ENCODE measurements at places on chromosomes 11 and 22.

DNA sequence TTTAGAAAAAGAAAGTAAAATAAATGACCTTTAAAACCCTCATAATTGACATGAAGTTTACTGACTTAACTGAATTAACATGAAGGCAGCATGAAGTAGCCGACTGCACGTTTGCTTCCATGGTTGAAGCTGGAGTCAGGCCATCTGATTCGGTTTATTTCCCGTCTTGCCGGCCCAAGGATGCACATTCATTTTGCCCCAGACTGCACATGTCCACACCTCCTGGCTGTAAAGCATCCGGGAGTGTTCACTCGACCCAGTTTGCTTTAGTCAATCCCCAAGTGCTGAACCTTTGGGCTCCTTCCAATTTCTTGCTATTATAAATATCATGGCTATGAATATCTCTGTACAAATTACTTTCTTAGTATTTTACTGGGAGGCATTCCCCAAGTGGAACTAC, 17.7 kb upstream of the TUB start:
- DNase-seq = peak; percentile 65
- peak overlapping the region; percentile 24 for H3K27ac ChIP-seq
- no peak overlapping the region for H3K4me3 ChIP-seq
- peaks cover 18% of the 10 kb centered on the region for H3K4me1 ChIP-seq
- H3K36me3 ChIP-seq = no peaks in the 10 kb centered on the region

- no peak for DNase-seq
- no peaks in the 10 kb centered on the region for H3K27me3 ChIP-seq
- H3K27ac ChIP-seq = peak overlapping the region; percentile 98
- peaks cover 30% of the 10 kb centered on the region for H3K4me1 ChIP-seq
- no peaks in the 10 kb centered on the region for H3K36me3 ChIP-seq
These were observed 2.1 kb downstream of the ARHGEF12 start for GRCh38 chr11:120338107-120338933.

GRCh38 chr11:125918140-125918840, 14.0 kb downstream of the DDX25 start:
- no peak for DNase-seq
- no peaks in the 10 kb centered on the region for H3K4me1 ChIP-seq
- no peak overlapping the region for H3K4me3 ChIP-seq
- H3K27me3 ChIP-seq = peaks cover 31% of the 10 kb centered on the region
- H3K27ac ChIP-seq = no peak overlapping the region
- H3K36me3 ChIP-seq = no peaks in the 10 kb centered on the region

GRCh38 chr11:72683782-72684200, 9.6 kb upstream of the PDE2A start:
- H3K27me3 ChIP-seq = no peaks in the 10 kb centered on the region
- no peaks in the 10 kb centered on the region for H3K4me1 ChIP-seq
- H3K4me3 ChIP-seq = no peak overlapping the region
- H3K27ac ChIP-seq = no peak overlapping the region
- peak; percentile 76 for DNase-seq
- peaks cover 43% of the 10 kb centered on the region for H3K36me3 ChIP-seq

DNA sequence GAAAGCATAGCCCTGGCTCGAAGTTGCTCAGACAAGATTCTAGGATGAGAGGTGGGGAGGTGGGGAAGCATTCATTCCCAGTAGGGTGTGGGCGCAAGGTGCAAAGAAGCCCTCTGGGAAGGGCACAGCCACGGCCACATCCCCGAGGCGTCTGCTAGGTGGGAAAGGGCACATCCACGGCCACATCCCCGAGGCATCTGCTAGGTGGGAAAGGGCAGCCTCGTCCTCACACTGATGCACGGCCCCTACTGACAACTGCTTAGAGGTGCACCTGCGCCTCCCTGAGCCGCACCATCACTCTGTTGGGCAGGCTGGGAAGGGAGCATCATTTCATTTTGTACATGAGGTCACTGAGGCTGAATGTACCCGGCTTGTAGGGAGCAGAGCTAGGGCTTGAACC, 94.6 kb upstream of the PITPNB start:
- no peak overlapping the region for H3K27ac ChIP-seq
- H3K36me3 ChIP-seq = no peaks in the 10 kb centered on the region
- no peak overlapping the region for H3K4me3 ChIP-seq
- peak; percentile 47 for DNase-seq
- no peaks in the 10 kb centered on the region for H3K27me3 ChIP-seq

DNA sequence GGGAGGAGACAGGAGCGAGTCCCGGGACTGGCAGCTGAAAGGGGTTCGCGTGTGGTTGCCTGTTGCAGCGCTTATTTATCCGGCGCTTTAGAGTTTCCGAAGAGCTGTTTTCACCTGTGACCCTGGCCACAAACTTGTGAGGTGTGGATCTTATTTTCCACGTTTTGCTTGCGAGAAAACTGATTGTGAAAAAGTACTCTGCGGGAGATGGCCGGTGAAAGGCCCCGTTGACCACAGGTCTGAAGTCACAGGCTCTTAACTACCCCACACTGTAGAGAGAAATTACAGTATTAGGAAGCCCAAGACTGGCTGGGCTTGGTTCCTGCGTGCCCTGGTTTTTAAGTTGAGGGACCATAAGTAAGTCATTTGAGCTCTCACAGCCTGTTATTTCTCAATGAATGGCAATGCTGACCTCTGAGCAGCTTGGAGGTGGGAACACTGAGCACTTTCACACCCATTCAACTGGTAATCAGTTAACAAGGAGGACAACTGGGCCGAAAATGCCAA, 379 bp upstream of the RAB38 start:
- H3K27me3 ChIP-seq = no peaks in the 10 kb centered on the region
- DNase-seq = no peak
- no peaks in the 10 kb centered on the region for H3K36me3 ChIP-seq
- peak overlapping the region; percentile 56 for H3K4me3 ChIP-seq

- no peaks in the 10 kb centered on the region for H3K36me3 ChIP-seq
- H3K27ac ChIP-seq = no peak overlapping the region
- no peaks in the 10 kb centered on the region for H3K4me1 ChIP-seq
- H3K4me3 ChIP-seq = no peak overlapping the region
These were observed 590.0 kb downstream of the METTL15 start for GRCh38 chr11:28697920-28698827.

DNA sequence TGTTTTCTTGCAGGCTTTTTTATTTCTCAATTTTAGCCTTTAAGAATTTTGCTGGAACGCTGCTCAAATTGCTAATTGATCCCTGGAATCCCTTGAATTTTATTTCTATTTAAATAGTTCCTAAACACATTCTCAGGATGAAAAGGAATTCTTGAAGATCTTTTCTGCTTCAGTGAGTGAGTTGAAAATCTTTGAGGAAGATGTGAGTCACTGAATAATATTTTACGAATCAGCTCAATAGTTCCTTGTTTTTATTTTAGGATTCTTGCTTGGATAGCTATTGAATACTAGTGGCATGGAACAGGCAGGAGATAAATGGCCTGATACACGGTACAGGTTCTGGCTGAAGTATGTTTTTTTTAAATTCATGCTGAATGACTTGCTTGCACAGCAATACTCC, 194.6 kb upstream of the CCDC90B start:
- no peak overlapping the region for H3K4me3 ChIP-seq
- H3K27ac ChIP-seq = no peak overlapping the region
- no peaks in the 10 kb centered on the region for H3K36me3 ChIP-seq
- no peaks in the 10 kb centered on the region for H3K4me1 ChIP-seq
- DNase-seq = no peak

- H3K27ac ChIP-seq = no peak overlapping the region
- H3K36me3 ChIP-seq = no peaks in the 10 kb centered on the region
- no peak overlapping the region for H3K4me3 ChIP-seq
- no peak for DNase-seq
- H3K4me1 ChIP-seq = no peaks in the 10 kb centered on the region
- no peaks in the 10 kb centered on the region for H3K27me3 ChIP-seq
These were observed 1.8 kb upstream of the GP1BB start for GRCh38 chr22:19721330-19722177.

GRCh38 chr22:42299586-42300258, 29.3 kb upstream of the TCF20 start:
- no peak overlapping the region for H3K4me3 ChIP-seq
- no peaks in the 10 kb centered on the region for H3K36me3 ChIP-seq
- no peaks in the 10 kb centered on the region for H3K27me3 ChIP-seq
- DNase-seq = peak; percentile 31
- H3K27ac ChIP-seq = no peak overlapping the region

DNA sequence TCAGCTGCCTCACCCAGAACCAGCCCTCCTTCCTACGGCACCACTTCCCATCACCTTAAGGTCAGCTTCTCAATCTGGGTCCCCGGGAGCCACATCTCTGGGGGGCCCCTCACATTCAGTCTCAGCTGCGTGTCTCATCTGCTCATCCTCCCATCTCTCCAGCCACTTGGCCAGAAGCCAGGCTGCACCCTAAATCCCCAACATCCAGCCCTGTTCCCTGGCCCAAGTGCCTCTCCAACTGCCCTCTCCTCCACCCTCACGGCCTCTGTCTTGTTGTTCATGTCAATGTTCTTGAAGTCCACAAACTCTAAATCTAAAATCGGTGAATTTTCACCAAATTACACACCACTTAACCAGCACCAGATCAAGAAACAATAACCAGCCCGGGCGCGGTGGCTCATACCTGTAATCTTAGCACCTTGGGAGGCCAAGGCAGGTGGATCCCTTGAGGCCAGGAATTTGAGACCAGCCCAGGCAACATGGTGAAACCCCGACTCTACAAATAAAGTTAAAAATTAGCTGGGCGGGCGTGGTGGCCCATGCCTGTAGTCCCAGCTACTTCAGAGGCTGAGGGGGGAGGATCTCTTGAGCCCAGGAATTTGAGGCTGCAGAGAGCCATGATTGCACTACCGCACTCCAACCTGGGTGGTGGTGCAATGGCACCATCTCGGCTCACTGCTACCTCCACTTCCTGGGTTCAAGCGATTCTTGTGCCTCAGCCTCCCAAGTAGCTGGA, 33.7 kb downstream of the A4GALT start:
- H3K4me3 ChIP-seq = no peak overlapping the region
- peak overlapping the region; percentile 89 for H3K27ac ChIP-seq
- peaks cover 11% of the 10 kb centered on the region for H3K36me3 ChIP-seq
- H3K4me1 ChIP-seq = peaks cover 97% of the 10 kb centered on the region

GRCh38 chr11:73321604-73322381, 13.7 kb downstream of the ARHGEF17 start:
- peak overlapping the region; percentile 5 for H3K4me3 ChIP-seq
- H3K4me1 ChIP-seq = peaks cover 93% of the 10 kb centered on the region
- no peaks in the 10 kb centered on the region for H3K27me3 ChIP-seq

DNA sequence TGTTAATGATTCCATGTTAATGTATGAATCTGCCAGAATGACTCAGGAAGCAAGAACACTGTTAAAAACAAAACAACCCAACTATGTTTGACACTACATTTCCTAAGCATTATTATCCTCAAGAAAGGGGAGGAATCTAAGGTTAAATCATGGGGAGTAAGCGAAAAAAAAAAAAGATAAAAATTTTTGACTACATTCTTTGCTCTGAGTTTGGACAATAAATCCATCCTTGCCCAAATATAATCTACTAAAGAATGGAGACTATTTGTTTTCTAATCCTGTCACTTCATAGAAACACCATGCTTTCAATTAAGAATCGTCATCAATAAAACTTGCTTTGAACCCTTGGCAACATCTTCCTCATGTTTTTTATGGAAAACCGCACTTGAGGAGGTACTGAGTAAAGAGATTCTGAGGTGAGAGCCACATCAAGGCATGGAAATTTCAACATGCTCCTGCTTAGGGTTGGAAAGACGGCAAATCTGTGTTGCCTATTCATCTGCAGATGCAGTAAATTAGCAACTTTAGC, 9.7 kb downstream of the MAML2 start:
- H3K27ac ChIP-seq = peak overlapping the region; percentile 47
- no peak overlapping the region for H3K4me3 ChIP-seq
- no peak for DNase-seq
- H3K4me1 ChIP-seq = peaks cover 90% of the 10 kb centered on the region
- no peaks in the 10 kb centered on the region for H3K27me3 ChIP-seq

- no peak overlapping the region for H3K4me3 ChIP-seq
- no peak for DNase-seq
- no peaks in the 10 kb centered on the region for H3K27me3 ChIP-seq
- peaks cover 88% of the 10 kb centered on the region for H3K36me3 ChIP-seq
- H3K4me1 ChIP-seq = no peaks in the 10 kb centered on the region
These were observed 38.6 kb upstream of the RPS13 start for GRCh38 chr11:17116117-17116516.

GRCh38 chr11:84590106-84590505, 1037.0 kb downstream of the DLG2 start:
- no peak for DNase-seq
- no peaks in the 10 kb centered on the region for H3K36me3 ChIP-seq
- H3K27ac ChIP-seq = no peak overlapping the region
- no peaks in the 10 kb centered on the region for H3K27me3 ChIP-seq
- no peak overlapping the region for H3K4me3 ChIP-seq

DNA sequence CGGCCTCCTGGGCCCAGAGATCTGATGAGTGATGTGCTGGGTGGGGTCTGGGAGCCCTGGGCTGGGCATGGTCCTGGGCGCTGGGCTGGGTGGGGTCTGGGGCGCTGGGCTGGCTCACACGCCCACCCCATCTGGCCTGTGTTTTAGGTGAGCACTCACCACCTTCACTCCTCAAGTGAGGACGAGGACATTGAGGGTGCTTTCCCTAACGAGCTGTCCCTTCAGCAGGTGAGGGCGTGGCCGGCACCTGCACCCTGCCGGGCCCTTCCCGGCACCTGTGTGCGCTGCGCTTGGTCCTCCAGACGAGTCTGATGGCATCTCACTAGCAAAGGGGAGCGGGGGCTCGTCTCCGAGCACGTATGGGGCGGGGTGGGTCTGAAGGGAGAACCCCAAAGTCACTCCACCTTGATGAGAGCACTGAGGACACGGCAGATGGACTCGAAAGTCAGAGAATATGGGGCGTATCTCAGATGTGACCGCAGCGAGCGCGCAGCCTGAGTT, 37.9 kb downstream of the SBF1 start:
- peaks cover 49% of the 10 kb centered on the region for H3K36me3 ChIP-seq
- no peaks in the 10 kb centered on the region for H3K27me3 ChIP-seq
- no peaks in the 10 kb centered on the region for H3K4me1 ChIP-seq
- no peak overlapping the region for H3K4me3 ChIP-seq
- no peak for DNase-seq

GRCh38 chr11:125929445-125930075, 16.3 kb upstream of the VSIG10L2 start:
- no peak for DNase-seq
- no peaks in the 10 kb centered on the region for H3K36me3 ChIP-seq
- no peak overlapping the region for H3K27ac ChIP-seq
- H3K27me3 ChIP-seq = no peaks in the 10 kb centered on the region
- H3K4me3 ChIP-seq = no peak overlapping the region
